T-helper 17 cell (primary cell): ENCODE measurements at places on chromosomes 3 and 15.

DNA sequence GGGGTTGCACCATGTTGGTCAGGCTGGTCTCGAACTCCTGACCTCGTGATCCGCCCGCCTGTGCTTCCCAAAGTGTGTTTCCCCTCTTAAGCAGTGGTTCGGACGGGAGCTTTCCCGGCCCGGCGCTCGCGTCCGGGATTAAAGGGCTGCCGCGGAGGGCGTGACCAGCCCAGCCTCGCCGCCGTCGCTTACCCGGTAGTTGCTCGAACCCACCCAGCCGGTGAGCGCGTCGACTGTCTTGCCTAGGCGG, 513 bp downstream of the CLASP2 start:
- no peak for DNase-seq

DNA sequence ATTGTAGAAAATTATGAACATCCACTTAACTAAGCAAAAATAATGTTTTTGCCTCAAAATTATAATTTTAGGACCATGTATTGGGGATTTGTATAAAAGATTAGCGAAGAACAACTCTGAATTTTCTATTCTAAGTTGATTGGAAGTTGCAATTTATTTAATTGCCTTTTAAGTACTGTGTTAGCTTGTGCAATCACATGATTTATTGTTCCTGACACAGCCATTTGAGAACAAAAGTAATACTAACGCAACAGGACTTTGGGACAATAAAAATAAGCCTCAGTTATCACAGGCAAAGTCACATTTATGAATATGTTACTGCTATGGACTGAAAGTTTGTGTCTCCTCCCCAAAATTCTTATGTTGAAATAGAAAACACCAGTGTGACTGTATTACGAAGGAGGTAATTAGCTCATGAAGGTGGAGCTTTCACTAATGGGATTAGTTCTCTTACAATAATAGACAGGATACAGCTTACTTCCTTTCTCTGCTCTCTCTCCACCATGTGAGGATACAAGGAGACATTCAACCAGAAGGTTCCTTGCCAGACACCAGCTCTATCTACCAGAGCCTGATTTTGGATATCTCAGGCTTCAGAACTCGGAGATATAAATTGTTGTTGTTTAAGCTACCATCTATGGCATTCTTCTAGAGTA, 745.9 kb downstream of the ZBBX start:
- DNase-seq: no peak

GRCh38 chr3:178189854-178190253, 346.4 kb upstream of the KCNMB2 start:
- DNase-seq: no peak

GRCh38 chr3:186165331-186165730, 56.4 kb upstream of the ETV5 start:
- no peak for DNase-seq

- DNase-seq: no peak
Measured at GRCh38 chr15:65081758-65082157, 5.2 kb downstream of the KBTBD13 start.

GRCh38 chr3:51580418-51580817, 41.9 kb downstream of the RAD54L2 start:
- no peak for DNase-seq

- DNase-seq: no peak
Measured at GRCh38 chr3:87501076-87501475, 224.7 kb upstream of the POU1F1 start.

- no peak for DNase-seq
Measured at GRCh38 chr15:57218826-57219576, 157.3 kb upstream of the CGNL1 start.

DNA sequence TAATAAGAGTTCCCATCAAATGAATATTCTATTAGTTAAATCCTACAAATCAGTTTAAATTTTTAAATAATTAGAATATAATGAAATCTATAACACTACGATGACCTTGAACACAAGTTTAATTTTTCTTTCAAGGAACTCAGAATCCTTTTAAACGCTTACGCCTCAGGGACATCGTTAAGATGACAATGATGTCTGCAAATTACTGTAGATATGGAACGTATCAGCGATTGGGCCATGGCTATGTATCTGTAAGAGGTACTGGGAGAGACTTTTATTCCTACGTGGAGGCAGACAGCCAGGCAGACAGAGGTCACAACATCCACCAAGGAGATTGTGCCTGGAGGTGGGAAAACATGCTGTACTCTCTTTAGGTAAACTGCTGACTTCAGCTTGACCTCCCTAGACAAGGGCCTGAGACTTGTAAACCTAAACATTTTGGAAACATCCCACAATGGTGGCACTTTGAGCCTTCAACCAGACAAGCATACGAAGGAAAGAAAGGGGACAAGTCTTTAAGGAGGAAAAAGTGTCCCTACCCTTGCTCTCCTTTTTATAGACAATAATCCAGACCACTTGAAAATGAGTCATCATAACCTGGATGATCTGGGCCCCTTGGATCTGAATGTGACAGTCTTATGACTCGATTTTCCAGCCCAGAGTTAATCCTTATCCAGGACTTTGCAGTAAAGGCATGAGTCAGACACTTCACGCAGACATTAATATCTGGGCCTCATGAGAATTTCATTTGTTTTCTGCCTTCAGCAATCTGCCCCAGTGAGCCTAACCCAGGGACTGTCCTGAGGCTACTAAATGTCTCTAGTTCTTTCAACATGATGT, 6.8 kb upstream of the LDHAL6B start:
- no peak for DNase-seq

GRCh38 chr3:132783152-132783551, 60.9 kb upstream of the NPHP3 start:
- DNase-seq: no peak

DNA sequence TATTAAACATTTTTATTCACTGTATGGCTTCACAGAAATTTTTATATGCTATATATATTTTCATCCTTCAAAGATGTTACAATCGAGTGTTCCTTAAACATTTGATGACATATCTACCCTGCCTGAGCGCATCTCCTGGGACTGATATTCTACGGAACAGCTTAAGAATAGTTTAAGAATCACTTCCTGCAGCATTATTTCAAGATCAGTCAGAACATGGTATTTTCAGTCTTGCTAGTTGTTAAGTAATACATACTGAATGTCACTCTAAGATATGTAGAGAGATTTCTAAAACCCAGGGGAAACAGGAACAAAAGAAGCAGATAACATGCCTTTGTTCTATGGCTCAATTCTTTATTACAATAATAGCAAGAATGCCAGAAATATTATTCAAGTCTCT, 8.7 kb downstream of the COL8A1 start:
- no peak for DNase-seq

- no peak for DNase-seq
Measured at GRCh38 chr15:35496585-35496984, 49.4 kb downstream of the DPH6 start.

DNA sequence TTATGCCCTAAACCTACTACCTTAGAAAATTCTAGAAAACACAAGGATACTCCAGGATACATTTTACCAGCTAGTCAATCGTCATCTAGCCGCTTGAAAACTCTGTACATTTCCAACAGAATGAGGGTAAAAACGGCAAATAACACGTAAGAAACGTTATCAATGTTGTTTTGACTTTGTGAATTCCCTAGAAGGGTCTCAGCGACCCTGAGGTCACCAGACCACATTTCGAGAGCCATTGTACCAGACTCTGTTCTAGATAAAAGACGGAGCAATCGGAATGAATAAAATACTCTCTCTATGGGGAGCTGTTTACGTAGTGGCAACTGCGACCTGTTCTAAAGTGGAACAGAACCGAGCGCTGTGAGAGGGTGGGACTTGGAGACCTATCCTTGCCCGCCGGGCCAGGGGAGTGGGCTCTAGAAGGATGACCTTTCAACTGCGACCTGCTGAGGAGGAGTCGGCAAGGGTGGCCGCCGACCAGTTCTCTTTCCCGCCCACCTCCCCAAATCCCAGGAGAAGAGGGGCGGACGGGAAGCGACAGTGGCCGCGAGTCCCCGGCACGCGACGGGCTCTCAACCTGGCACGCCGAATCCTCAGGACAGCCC, 778 bp upstream of the AP4E1 start:
- peak; percentile 33 for DNase-seq

GRCh38 chr3:1093217-1093616, 393 bp downstream of the CNTN6 start:
- no peak for DNase-seq

GRCh38 chr15:75723171-75723846, 10.7 kb upstream of the CSPG4 start:
- no peak for DNase-seq

DNA sequence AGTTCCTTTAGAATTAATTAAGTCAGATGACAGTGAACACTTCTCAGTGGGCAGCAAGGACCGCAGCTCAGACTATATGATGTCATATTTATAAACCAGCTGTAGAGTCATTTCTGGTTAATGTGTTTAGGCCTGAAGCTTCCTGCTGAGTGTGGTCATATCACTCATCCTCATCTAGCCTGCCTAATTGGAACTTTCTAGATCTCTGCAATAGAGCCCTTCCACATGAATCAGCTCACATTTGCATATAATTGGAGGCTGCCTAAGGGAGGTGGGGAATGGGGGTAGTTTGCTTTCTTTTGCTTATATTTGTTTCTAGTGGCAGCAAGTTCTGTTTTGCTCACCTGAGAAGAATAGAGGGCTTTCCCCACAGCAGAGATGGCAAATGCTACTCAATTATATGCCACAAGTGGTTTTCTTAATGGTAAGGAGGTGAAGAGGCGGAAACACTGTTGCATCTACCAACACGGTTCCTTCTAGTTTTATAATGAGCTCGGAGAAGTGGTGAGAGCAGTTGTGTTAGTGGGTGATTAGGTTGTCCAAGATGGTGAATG, 148.1 kb downstream of the KLHL25 start:
- DNase-seq: no peak

DNA sequence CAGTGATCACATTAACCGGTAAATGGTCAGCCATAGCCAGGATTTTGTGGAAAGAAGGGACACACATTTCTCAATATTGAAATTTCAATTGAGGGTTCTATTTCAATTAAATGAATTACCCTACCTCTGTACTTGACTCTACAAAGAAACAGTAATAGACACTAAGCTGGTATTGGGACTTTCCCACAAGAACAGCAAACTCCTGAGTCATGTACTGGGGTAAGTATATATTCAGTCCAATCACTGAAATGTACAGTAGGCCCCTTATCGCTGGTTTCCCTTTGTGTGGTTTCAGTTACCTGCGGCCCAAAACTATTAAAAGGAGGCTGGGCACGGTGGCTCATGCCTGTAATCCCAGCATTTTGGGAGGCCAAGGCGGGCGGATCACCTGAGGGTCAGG, 17.6 kb downstream of the ASB14 start:
- no peak for DNase-seq

DNA sequence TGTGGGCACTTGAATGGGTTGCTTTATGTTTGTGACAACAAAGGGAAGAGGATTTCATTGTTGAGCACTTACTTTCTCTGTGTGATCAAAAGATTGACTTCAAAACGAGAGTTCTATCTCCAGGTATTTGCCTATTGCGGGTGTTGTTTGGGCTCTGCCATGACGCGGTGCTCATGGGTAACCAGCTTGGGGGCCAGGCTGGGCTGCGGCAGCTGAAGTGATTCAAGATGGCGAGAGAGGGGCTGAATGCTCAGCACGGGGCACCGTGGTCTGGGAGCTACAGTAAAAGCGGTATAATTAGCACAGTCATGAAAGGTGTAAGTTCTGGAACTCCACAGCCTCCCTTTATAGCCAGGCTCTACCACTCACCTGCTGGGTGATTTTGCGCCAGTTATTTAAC, 31.0 kb upstream of the ADCY5 start:
- no peak for DNase-seq

GRCh38 chr15:75775296-75776064, 62.8 kb upstream of the CSPG4 start:
- no peak for DNase-seq

- no peak for DNase-seq
Measured at GRCh38 chr3:190399677-190400076, 11.7 kb downstream of the CLDN16 start.

DNA sequence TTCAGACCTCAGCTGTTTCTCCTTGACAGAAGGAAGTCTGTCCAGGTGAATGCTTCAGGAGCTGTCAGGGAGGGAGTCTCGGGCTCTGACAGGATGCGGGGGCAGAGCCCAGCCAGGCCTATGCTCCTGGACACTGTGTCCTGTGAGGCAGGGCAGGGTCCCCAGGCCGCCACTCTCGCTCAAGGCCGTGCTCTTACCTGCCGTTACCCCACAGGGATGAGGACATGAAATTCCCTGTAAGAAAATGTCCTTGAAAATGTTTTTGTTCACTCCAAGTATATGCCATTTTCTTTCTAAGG, 63.9 kb downstream of the BOC start:
- DNase-seq: no peak

DNA sequence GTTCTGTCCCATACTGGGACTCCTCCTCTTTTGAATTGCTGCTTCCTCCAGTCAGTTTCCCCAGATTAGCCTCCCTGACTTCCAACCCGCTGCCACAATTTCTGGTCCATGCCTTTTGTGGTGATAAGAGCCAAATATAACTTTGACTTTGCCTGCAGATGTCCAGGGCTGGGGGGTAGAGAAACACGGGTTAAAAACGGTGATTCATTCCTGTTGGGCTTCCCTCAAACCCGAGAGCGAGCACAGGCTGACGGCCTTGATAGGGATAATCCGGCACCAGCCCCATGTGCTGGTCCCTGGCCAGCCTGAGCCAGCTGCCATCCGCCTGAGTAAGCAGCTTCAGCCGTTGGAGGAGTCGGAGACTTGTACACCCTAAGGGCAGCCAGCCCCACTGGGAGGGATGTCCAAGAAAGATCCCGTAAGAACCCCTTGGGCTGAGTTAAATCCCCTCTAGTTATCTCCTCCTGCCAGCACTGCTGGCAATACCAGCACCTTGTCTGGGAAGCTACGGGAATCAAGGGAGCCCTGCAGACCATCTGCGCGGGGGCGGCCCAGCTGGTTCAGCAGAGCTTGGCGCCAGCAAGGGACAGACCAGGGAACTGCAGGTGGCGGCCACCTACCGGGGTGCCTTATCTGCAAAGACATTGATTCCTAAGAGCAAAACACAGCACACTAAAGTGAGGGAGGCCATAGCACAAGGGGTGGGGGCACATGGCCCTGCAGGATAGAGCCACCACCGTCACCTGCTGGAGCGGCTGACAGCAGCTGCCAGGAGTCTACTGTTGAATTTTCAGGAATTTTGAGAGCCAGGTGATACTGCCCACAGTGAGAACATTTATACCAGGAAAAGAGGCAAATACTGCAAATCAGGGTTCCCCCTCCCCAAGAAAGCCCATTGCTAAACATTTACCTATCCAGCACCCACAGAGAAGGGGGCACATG, 18.1 kb downstream of the CSPG4 start:
- no peak for DNase-seq

GRCh38 chr3:9069971-9070370, 106.7 kb upstream of the RAD18 start:
- DNase-seq: no peak
